ENCODE measurements at places on chromosomes 2 and 18. TPM values are rescaled to one million over a fixed set of nuclear protein-coding genes. Genes with fewer than 3 reads are reported as not detected.

DNA sequence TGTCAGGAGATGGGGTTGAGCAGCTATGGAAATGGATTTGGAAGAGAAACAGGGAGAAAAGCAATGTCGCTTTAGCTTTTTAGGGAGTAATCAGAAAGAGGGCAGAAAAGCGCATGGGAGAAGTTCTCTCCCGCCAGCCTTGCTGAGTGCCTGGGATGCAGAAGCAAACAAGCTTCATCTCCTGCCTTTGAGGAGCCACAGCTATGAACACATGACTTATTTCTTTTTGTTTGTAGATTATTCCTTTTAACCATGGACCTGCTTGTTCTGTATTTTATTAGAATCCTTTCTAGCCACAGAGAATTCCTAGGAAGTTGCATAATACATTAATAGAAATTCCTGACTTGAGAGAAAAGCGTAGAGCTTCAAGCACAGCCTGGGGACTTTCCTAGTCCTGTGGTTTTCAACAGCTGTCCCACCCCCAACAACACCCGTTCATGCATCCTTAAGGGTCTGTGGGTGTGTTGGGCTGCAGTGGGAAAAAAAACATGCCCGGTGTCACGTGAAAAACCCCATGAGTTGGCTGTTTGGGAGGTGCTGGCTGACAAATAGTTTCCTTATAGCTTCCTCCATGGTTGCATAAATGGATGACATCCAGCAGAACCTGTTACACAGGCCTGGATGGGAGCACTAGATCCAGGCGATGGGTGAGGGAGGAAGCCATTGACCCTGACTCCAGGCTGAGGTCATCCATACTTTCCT lies 14.9 kb downstream of the SLC9A4 start:
- peaks cover 3% of the 10 kb centered on the region for H3K36me3 ChIP-seq
- H3K4me3 ChIP-seq = no peak overlapping the region
- no peak for DNase-seq
- H3K27me3 ChIP-seq = peaks cover 2% of the 10 kb centered on the region
- peaks cover 10% of the 10 kb centered on the region for H3K4me1 ChIP-seq

GRCh38 chr2:168340931-168341330 lies 93.5 kb upstream of the STK39 start:
- no peak overlapping the region for H3K27ac ChIP-seq
- no peak overlapping the region for H3K4me3 ChIP-seq
- peaks cover 2% of the 10 kb centered on the region for H3K4me1 ChIP-seq
- no peaks in the 10 kb centered on the region for H3K36me3 ChIP-seq
- DNase-seq = no peak
- peaks cover 5% of the 10 kb centered on the region for H3K27me3 ChIP-seq

DNA sequence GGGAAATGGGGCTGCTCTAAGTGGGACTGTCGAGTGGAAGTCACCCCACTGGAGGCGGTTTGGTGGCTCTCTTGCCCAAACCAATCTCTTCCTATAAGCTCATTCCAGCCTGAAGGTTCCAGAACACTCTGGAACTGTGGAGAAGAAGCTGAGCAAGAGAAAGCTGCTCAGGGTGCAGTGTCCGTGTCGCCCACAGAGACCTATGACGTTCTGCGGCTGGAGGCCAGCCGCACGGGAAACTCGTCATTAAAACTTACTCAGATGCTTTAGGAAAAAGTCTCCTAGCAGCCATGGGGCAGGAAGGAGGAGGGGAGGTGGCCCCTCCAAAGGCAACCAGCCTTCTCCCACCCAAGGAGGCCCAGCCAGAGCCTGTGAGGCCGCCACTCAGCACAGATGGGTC lies 41.7 kb downstream of the ADCY3 start:
- H3K27ac ChIP-seq = no peak overlapping the region
- DNase-seq = no peak
- H3K4me3 ChIP-seq = no peak overlapping the region
- no peaks in the 10 kb centered on the region for H3K27me3 ChIP-seq

DNA sequence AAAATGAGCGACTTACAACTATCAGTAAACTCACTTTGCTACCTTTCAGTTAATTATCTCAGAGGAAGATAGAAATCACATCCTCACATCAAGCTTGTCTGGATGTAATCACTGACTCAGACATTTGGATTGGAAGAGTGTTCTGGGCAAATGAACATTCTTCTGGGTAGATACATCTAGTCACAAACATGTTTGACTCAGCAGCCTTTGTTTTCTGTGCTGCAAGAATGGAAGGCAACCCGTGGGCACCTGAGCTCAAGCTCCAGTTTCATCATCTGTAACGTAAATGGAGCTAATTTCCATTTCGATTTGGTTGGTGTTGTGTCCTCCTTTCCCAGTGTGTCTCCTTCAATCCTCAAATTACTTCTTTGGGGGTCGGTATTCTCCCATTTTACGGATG lies 58.5 kb downstream of the ACAA2 start:
- H3K4me3 ChIP-seq = no peak overlapping the region
- no peak overlapping the region for H3K27ac ChIP-seq
- peaks cover 24% of the 10 kb centered on the region for H3K4me1 ChIP-seq
- no peak for DNase-seq
- H3K27me3 ChIP-seq = no peaks in the 10 kb centered on the region
- H3K36me3 ChIP-seq = no peaks in the 10 kb centered on the region

The TBC1D8 gene
- 0.50 TPM for total RNA-seq

The DLX1 gene
- not detected for total RNA-seq

The HNRNPLL gene
- total RNA-seq = 54.2 TPM

DNA sequence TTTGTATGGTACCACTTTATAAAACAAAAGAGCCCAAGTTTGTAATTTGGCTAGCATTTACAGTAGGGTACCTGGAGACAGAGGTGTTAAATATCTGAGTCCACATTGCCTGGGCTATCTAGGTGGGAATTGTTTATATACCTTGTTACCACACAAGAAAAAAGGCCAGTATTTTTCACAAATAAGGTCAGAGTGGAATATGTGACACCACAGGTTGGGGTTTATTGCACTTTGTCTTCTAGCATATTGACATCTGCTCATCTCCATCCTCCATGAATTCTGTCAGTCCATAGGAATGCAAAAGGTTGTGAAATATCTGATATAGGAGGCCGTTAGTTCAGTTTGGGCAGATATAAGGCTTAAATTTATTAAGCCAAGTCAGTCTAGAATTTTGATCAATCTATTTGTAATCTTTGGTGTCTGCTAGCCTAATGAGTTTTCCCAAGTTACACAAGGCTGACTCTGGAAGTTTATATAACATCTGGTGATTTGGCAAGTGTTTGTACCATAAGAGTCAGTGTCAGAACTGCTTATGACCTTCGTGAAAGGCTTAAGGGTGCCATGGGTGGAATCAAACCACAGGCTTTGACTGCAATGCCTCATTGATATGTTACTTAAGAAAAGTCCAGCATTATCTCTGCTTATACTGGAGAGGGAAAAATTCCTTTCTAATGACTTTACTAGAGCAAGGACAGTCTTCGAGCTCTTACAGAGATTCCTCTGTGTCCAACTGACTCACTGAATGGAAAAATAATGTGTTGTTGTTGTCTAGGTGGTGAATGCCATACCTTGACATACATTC lies 11.3 kb upstream of the DPP4 start:
- DNase-seq = no peak
- H3K4me1 ChIP-seq = peaks cover 4% of the 10 kb centered on the region
- H3K4me3 ChIP-seq = no peak overlapping the region
- no peaks in the 10 kb centered on the region for H3K27me3 ChIP-seq
- H3K27ac ChIP-seq = no peak overlapping the region
- no peaks in the 10 kb centered on the region for H3K36me3 ChIP-seq

The DUSP19 gene
- total RNA-seq = 1.6 TPM

Data from activated CD4-positive, alpha-beta T cell treated with anti-CD3 and anti-CD28 coated beads, Interleukin-2, amount 10 ng/mL, durations not matched to agents 7 days and 5 days (primary cell).